ENCODE measurements at places on chromosomes 11 and 22. TPM values are rescaled to one million over a fixed set of nuclear protein-coding genes. Genes with fewer than 3 reads are reported as not detected.

The PRR33 gene
- not detected for total RNA-seq

The GSTT2B gene
- total RNA-seq: 10.8 TPM

The OR51I1 gene
- not detected for total RNA-seq

The FAM180B gene
- 0.37 TPM for total RNA-seq

The SEPTIN3 gene
- 0.93 TPM for total RNA-seq

- ATAC-seq: no peak
Observed at GRCh38 chr11:8624698-8625097, 30.7 kb upstream of the STK33 start.

- ATAC-seq: no peak
Observed at GRCh38 chr11:38305682-38306081, 1707.6 kb upstream of the RAG2 start.

GRCh38 chr22:49106842-49107152, 720.9 kb downstream of the BRD1 start:
- ATAC-seq: no peak

DNA sequence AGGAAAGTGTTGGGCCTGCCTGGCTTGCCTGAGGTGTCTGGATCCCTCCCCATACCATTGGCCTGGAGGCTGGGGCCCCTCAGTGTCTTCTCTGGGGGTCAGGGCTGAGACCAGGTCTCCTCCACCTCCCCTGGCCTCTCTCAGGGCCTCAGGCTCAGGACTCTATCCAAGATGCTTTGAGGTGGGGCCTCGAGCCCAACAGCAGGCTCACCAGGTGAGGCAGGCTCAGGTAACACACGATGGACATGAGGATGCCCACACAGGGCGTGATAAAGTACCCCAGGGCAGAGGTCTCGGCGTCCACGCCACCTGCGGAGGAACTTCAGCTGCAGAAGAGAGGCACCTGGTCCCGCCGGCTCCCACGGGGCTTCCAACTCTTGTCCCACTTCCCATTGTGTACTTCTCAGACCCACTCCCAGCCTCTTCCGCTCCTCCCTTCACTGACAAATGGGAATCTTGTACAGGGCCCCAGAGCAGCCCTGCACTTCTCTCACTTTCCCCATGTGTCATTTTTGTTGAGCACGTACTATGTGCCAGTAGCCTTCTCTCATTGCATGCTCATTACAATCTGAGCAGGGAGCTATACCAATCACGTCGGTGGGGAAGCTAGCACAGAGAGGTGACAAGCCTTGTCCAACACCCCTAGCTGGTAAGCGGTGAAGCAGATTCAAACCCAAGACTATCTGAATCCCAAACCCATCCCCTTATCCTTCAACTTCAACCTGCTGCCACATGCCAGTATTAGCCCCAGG, 3.8 kb downstream of the SLC29A2 start:
- no peak for ATAC-seq

GRCh38 chr11:116823031-116823843, at the start of gene APOA4:
Gene APOA4 (minus strand): TSS chr11:116823304. CDS start chr11:116823191, 113 bp downstream.
- ATAC-seq: no peak

DNA sequence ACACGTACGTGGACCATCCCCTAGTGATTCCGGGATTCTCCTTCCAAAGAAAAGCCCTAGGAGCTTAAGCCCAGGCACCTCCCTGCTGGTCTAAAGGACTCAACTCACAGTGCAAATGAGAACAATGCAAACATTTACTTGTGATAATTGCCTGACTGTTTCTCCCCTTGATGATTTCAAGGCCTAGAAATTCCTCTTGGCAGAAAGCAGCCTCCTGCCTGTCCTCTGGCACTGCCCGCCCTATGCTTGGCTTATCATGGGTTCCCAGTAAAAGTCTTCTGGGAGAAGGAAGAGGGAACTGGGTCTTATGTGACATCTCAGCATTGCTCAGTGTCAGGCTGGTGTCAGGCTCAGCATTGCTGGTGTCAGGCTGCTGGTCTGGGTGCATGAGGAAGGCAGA, 351.8 kb downstream of the SHANK2 start:
- no peak for ATAC-seq

DNA sequence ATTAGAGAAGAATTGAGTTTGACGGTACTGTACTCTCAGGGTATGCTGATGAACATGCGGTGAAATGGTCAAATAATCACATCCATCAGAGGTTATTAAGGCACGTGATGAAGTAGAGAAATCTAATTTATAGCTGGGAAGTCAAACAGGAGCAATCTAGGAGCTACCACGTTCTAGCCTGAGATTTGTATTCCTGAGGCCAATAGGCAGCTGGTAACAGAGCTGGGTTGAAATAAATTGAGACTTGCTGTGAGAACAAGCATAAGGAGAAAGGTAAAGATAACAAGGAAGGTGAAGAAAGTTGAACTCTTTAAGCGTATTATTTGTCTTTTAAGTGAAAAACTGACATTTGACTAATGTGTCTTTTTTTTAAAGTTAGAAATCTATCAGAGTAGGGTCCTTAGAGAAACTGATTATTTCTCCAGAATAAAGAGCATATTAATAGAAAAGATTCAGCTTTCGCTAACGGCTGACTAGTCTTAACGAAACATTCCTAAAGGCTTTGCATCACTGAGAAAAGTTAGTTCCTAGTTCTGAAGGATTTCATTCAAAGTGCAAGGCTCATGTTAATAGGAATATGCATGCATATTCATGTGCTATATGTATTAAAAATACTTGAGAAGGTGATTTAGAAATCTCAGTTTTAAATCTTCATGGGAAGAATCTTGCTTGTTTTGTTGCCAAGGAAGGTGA, 5.2 kb upstream of the WEE1 start:
- ATAC-seq: no peak

GRCh38 chr11:94873916-94874540, 99.3 kb downstream of the CWC15 start:
- ATAC-seq: no peak

DNA sequence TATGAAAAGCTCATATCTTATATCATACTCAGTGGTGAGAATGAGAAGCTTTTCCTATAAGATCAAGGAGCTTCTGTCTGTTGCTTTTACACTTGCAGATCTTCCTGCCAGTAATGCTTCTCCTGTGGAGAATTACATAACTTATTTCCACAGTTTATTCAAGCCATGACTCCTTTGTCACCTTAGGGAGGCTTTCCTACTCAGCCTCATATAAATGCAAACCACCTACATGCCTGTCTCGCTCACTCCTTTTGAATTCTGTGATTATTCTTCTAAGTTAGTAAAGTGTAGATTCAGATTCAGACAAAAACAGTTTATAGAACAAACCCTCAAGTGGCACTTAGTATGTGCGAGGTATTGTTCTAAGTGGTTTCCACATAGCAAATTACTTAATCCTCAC, 716.1 kb upstream of the ANO3 start:
- no peak for ATAC-seq

- no peak for ATAC-seq
Observed at GRCh38 chr11:112227471-112227870, 1.2 kb downstream of the PTS start.

- ATAC-seq: peak; percentile 9
Observed at GRCh38 chr11:128405714-128406662, 181.4 kb downstream of the ETS1 start.

DNA sequence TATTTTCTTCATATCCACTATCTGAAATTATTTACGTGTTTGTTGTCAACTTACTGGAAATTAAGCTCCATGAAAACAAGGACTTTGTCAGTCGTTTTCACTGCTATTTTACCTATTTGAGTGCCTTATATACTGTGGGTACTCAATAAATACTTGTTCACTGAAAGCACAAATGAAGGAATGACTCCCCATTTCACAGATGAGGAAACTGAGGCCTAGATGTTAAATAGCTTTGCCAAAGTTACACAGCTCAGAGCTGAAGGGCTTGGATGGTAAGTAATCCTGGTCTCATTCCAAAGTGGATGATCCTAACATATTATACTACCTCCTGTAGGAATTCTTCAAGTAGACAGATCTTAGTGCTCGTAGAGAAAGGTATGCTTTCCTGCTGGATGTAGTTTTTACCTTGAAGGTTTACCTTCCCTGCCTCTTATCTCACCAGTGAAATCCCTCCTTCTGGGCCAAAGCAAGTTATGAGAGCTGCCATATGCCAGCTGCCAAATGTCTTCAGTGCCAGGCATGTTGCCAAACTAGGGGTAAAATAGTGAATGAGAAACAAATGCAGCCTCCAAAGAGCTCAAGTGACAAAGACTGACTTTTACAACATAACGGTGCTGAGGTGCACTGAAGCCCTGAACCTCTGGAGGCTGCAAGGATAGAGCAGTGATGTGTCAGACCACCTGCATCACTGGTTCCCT, 129.7 kb downstream of the TRIM44 start:
- ATAC-seq: no peak

GRCh38 chr11:20261526-20261925, 101.3 kb upstream of the DBX1 start:
- no peak for ATAC-seq

DNA sequence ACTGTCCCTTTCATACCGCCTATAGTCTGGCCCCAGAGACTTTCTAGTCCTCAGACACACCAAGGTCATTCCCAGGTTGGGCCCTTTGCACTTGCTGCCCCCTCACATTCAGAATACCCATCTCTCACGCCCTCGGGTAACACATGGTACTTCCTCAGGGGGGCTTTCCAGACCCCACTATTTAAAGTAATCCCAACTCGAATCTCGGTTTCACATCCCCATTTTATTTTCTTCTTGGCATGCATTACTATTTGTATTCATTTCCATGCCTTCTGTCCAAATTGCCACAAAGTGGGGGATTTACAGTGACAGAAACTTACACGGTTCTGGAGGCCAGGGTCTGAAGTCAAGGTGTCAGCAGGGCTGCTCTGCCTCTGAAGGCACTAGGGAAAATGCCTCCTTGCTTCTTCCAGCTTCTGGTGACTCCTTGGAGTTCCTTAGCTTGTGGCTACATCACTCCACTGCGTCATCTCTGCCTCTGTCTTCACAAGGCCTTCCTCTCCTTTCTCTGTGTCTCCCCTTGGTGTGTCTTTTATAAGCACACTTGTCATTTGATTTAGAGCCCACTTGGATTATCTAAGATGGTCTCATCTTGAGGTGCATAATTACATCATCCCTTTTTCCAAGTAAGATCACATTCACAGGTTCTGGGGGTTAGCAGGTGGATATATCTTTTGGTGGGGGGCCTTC, 15.1 kb downstream of the RCN1 start:
- no peak for ATAC-seq

DNA sequence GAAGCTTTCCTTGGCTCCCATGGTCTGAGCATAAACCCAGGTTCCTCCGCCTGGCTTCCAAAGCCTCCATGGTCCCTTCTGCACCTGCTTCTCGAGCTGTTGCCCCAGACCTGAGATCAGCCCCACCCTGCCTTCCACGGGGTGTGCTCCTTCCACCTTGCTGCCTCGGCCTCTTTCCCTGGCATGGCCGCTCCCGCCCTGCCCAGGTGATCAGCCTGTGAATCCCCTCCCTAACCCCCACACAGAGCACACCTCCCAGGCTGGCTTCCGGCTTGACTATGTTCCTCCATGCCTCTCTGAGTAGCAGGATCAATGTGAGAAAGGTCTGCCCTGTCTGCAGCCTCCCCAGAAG, 2.7 kb upstream of the PPP6R3 start:
- ATAC-seq: no peak

- no peak for ATAC-seq
Observed at GRCh38 chr11:64691543-64691942, 31.5 kb downstream of the NRXN2 start.

DNA sequence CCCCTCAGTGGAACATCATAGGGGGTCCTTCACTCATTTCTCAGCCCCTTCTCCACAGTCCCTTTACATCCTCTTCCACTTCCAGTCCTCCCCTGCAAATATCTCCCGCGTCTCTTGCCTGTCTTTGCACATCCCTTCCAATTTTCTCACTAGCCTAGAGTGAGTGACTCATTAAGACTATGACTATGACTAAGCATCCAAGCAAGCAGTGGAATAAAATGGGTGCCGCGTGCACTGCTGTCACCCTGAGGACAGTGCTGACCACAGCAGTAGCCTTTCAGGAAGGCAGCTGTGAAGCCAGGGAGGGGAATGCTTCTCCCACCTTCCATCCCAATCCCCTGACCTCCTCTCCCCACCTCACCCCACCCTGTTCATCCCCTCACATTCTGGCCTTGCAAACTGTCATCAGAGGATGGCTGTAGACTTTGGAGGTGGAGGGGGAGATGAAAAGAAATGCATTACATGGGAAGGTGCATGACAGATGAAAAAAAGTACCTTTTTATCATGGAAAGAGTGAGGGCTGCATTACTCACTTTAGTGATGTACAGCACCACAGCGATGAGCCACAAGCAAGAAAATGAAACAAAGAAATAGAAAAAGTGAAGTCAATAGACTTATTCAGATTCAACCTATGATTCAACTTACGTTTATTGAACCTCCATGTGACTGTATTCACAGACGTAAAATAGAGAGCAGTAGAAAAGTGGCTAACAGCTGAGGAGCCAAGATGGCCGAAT, 948.2 kb downstream of the NTM start:
- no peak for ATAC-seq

- ATAC-seq: no peak
Observed at GRCh38 chr11:115423728-115424459, 80.3 kb downstream of the CADM1 start.

GRCh38 chr11:72634472-72635095, 39.6 kb downstream of the PDE2A start:
- no peak for ATAC-seq

DNA sequence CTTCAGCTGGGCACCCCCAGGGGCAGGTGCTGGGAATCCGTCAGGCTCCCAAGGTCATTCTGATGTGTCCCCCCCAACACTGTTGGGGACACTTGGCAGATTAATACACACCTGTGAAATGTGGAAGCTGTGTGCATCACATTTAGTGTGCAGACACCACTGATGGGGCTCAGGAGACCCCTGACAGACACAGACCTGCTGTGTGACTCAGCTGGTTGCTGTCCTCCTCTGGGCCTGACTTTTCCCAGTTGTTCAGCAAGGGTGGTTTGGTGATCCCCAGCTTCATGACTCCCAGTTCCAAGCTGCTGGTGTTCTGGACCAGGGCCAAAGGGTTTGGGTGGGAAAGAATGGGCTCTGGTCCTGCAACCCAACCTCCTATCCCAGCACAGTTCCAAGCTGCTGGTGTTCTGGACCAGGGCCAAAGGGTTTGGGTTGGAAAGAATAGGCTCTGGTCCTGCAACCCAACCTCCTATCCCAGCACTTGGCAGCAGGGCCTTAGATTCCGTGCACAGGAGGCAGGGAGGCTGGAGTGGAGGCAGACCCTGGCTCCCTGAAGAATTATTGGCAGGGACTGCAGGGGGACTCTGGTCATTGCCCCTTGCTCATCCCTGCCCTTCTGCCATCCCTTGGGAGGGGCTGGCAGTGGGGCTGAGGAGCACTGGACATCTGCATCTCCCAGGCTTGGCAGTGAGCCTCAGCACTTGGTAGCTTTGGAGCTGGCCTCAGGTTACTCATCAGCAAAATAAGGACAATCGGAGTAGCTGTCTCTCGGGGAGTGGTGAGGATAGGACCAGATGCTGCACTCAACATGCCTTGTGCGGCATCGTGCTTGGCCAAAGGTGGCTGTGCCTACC, 8.4 kb upstream of the OMP start:
- no peak for ATAC-seq

DNA sequence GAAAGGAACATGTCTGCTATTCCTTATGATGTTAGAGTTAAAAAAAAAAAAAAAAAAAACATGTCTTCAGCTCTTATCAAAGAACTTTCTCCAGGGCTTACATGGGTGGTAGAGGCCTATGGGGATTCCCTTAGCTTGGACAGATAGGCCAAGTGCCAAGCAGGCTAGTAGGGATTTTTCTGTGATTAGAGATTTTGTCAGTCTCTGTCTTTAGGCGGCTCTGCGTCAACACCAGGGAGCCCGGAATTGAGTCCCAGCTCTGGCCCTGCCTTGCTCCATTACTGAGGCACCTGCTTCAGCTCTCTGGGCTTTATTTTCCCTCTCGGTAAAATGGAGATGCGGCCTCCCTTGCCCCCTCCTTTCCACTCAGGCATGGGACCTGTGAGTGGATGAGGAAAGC, 13.1 kb downstream of the CRY2 start:
- ATAC-seq: no peak

All from gastroesophageal sphincter (tissue), 4 donors.